ENCODE measurements at places on chromosomes 12 and 14.
A peak's percentile ranks its signal among the peaks of the same experiment; 100 is the strongest.

GRCh38 chr12:48788854-48789775 lies at the start of gene ADCY6:
Gene ADCY6, minus strand, starts transcription at chr12:48789089. Its CDS starts 5,655 bp downstream, at chr12:48783434.
- peak; percentile 75 for DNase-seq

DNA sequence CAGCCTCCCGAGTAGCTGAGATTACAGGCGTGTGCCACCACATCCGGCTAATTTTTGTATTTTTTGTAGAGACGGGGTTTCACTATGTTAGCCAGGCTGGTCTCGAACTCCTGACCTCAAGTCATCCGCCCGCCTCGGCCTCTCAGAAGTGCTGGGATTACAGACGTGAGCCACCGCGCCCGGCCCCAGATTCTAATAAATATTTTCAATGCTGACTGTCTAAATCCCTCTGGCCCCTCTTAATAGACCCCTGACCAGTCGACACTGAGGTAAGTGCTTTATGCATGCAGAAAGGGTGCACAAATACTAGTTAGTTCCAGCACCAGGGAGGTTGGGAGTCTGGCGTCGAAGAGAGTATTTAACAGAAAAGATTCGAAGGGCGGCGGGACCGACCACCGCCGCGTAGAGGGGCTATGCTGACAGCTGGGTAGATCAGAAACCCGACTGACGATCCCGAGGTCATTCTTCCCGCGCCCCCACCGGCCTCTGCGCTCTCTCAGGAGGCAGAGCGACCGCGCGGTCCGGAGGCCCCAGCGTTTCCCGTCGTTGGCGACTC lies 1.1 kb upstream of the SPATS2 start:
- DNase-seq = peak; percentile 88

DNA sequence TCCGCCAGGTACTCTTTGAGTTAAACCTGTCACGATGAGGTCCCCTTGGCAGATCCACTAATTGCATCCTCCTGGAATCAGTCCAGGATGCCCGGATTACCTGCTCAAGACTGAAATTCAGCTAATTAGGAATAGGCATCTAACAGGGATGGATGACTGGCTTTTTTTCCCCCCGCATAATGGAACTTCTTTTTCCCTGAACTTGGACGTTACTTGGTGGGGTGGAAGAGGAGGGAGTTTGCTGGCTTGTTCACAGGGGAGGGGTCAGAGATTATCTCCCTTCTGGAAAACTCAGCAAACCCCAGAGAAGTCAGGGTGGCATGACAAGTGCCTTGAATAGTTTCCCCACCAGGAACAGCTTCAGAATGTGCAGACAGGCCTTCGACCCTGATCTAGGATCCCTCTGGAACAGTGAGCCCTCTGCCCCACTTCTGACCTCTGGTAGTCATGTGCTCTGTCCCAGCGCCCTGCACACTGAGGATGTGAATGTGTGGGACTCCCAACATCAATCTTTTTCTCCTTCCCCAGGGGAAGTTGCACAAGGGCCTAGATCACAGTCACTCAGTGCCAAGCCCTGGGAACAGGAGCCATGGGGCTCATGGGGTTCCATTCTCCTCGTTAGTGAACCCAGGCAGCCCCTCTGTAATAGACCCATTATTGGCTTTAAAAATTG lies 142.5 kb downstream of the SMOC1 start:
- no peak for DNase-seq

- DNase-seq = no peak
Measured at GRCh38 chr14:91606851-91607250, 96.7 kb upstream of the PPP4R3A start.

GRCh38 chr12:50545786-50546185 lies 41.0 kb downstream of the DIP2B start:
- peak; percentile 53 for DNase-seq
